ENCODE measurements at places on chromosomes 2 and 18.

GRCh38 chr2:217609952-217610351 lies 392.8 kb downstream of the TNS1 start:
- no peak for DNase-seq
- no peaks in the 10 kb centered on the region for H3K36me3 ChIP-seq
- no peaks in the 10 kb centered on the region for H3K4me1 ChIP-seq
- no peak overlapping the region for H3K4me3 ChIP-seq
- H3K27me3 ChIP-seq = no peaks in the 10 kb centered on the region

DNA sequence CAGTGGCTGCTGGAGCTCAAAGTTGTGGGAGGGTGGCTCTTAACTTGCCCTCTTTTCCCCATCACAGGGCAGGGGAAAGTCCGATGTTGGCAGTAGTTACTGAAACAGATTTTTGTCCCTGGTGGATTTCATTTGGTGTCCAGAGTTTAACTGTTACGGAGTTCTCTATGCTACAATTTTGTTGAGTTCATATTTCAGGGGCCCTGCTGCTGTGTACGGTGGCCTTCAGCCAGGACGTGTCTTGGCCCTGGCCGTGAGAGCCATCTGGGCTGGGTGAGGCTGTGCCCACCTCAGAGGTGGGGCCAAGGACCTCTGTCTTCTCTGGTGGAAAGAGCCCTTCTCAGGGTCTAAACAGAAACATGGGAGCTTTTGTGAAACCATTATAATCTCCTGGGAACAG lies 67.4 kb downstream of the SH3YL1 start:
- no peaks in the 10 kb centered on the region for H3K4me1 ChIP-seq
- H3K36me3 ChIP-seq = no peaks in the 10 kb centered on the region
- DNase-seq = no peak
- no peaks in the 10 kb centered on the region for H3K27me3 ChIP-seq
- no peak overlapping the region for H3K27ac ChIP-seq

- H3K4me1 ChIP-seq = no peaks in the 10 kb centered on the region
- no peaks in the 10 kb centered on the region for H3K36me3 ChIP-seq
- H3K4me3 ChIP-seq = no peak overlapping the region
- DNase-seq = no peak
- H3K27me3 ChIP-seq = no peaks in the 10 kb centered on the region
Measured at GRCh38 chr2:10709290-10709939, 12.0 kb upstream of the ATP6V1C2 start.

- H3K27me3 ChIP-seq = no peaks in the 10 kb centered on the region
- no peak overlapping the region for H3K4me3 ChIP-seq
- DNase-seq = peak; percentile 47
- H3K4me1 ChIP-seq = peaks cover 63% of the 10 kb centered on the region
- H3K27ac ChIP-seq = peak overlapping the region; percentile 46
Measured at GRCh38 chr2:67054728-67055127, 342.4 kb upstream of the ETAA1 start.

DNA sequence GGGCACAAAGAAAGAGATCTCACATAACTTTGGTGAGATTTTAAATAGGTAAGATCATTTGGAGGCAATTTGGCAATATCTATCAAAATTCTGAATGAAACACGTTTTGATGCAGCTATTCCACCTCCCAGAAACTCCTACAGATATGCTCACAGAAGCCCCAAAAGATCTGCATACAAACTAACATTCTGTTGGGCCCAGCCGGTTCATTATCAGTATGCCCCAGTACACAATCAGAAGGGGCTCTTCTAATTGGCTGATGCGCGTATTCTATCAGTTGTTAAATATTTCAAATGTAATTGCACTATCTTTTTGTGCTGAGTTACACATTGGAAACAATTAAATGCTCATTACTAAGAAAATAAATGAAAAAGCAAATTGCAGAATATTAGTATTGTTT lies 7.1 kb upstream of the TGIF1 start:
- H3K27ac ChIP-seq = no peak overlapping the region
- no peak for DNase-seq
- no peak overlapping the region for H3K4me3 ChIP-seq
- no peaks in the 10 kb centered on the region for H3K36me3 ChIP-seq
- peaks cover 19% of the 10 kb centered on the region for H3K4me1 ChIP-seq

DNA sequence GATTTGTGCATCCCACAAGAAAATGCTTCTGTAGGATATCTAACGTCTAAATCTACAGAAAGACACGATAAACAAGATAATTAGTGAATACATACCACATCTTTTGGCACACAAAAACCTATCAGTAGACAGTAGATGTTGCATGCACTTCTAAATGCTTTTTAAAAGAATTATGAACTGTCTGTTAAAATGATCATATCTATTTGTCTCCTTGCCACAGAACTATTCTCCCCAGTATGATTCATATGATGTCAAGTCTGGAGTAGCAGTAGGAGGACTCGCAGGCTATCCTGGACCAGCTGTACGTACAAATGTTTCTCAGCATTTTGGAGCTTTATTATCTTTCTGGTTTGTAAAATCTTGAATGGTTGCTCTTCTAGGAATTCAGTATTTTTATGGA lies 12.7 kb downstream of the COL3A1 start:
- H3K27me3 ChIP-seq = no peaks in the 10 kb centered on the region
- H3K4me1 ChIP-seq = no peaks in the 10 kb centered on the region
- H3K27ac ChIP-seq = no peak overlapping the region
- no peaks in the 10 kb centered on the region for H3K36me3 ChIP-seq

Measured in body of pancreas (tissue), 4 donors.